ENCODE measurements at places on chromosomes 12 and 14. TPM values are rescaled to one million over a fixed set of nuclear protein-coding genes. Genes with fewer than 3 reads are reported as not detected.

The ANGEL1 gene
- 9.7 TPM for total RNA-seq

DNA sequence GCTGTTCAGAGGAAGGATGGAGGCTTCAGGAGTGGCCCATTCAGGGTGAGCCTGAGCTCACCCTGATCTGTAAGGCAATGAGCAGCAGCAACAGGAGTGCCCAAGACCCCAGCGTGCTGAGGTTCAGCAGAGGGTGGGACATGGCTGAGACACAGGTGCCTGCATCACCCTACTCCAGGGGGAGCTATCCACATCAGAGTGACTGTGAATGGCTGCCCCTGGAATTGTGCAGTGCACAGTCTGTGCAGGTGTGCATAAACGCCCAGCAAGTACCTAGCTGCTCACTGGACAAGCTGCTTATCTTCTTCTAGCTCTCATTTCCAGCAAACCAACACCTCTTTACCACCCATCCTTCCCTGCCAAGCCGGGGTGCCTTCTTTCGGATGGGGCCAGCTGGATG is 140.6 kb upstream of the PRMT8 start:
- H3K27ac ChIP-seq, result no peak overlapping the region
- DNase-seq, result no peak
- no peaks in the 10 kb centered on the region for H3K36me3 ChIP-seq
- no peak overlapping the region for H3K4me3 ChIP-seq
- no peaks in the 10 kb centered on the region for H3K4me1 ChIP-seq
- H3K27me3 ChIP-seq, result peaks cover 25% of the 10 kb centered on the region

DNA sequence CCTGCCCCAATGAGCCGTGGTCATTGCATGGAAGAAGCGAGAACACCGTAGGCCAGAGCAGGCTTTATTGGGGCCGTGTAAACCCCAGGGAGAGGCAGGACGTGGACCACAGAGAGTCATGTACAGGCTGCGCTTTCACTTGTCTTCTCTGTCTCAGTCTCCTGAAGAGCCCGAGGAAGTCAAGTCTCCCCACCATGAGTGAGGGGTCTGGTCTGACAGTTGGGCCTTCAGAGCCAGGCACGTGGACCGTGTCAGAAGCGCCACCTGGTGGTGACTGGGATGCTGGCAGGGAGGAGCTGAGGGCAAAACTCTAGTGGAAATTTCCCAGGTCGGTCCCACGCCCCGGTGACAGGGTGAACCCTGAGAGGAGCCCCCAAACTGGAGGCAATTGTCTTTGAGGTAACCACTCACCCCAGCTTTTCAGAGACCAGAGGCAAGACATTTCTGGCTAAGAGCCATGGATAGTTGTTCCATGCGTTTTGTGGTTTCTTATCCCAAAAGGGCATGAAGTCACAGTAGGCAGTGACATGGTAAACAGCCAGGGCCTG is 17.4 kb downstream of the RPS6KL1 start:
- no peaks in the 10 kb centered on the region for H3K27me3 ChIP-seq
- DNase-seq, result peak; percentile 93

DNA sequence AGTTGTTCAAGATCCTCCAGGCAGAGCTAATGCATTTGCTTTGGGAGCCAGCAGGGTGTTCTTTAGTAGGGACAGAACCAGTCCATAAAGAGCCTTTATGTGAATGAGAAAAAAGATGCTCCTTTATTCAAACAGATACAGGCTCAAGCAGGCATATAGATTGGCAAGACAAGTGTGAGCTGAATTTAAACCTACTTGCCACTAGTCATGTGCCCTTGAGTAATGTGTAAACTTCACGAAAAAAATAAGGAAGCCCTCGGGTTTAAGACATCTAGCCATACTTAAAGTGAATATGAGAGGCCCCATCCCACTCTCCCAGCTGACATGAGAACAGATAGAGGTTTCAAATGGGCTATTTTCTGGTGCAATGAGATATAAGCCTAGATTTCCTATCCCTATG is 43.1 kb upstream of the STRAP start:
- peaks cover 34% of the 10 kb centered on the region for H3K4me1 ChIP-seq
- H3K27me3 ChIP-seq, result no peaks in the 10 kb centered on the region
- no peak for DNase-seq
- no peak overlapping the region for H3K4me3 ChIP-seq
- H3K27ac ChIP-seq, result no peak overlapping the region
- no peaks in the 10 kb centered on the region for H3K36me3 ChIP-seq

The KRT75 gene
- total RNA-seq, result not detected

DNA sequence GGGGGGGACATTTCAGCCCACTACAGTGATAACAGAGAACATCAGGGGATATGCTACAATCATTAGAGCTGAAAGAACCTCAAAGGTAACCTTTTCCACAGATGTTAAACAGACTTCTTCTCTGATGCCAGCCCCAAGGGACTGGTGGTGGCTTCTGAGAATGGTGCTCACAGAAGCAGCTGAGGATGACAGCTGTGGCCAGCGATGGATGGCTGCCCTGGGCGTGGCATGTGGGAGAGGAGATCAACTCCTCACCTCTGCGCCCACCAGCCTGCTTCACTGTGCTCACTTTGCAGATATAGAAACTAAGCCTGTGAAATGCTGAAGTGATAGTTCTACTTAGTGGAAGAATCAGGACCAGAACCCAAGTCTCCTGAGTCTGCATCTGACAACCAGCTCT is 33.0 kb downstream of the FOXN3 start:
- no peaks in the 10 kb centered on the region for H3K4me1 ChIP-seq
- no peak for DNase-seq
- no peaks in the 10 kb centered on the region for H3K36me3 ChIP-seq
- no peaks in the 10 kb centered on the region for H3K27me3 ChIP-seq
- H3K4me3 ChIP-seq, result no peak overlapping the region

DNA sequence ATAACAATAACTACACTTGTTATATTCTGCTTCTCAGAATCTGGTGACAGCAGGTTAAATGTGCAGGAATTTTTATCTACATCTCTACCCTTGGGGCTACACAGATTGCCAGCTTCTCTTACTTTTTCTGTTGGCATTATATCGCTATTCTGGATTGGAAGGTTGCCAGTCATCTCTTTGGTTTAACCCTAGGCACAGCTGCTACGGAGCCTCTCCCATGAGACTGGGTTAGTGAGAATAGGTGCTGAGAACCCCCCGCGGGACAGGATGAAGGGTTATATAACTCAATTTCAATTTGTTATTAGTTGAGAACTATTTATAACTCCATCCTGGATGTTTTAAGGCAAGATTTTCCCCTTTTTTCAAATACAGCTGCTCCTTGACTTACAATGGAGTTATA is 73.1 kb downstream of the ACADS start:
- H3K27me3 ChIP-seq, result no peaks in the 10 kb centered on the region
- no peaks in the 10 kb centered on the region for H3K36me3 ChIP-seq
- H3K4me1 ChIP-seq, result no peaks in the 10 kb centered on the region
- H3K4me3 ChIP-seq, result no peak overlapping the region
- DNase-seq, result no peak

All from osteoblast (primary cell).